Endothelial cell (in vitro differentiated cells): ENCODE measurements at places on chromosomes 12 and 14. TPM values are rescaled to one million over a fixed set of nuclear protein-coding genes. Genes with fewer than 3 reads are reported as not detected.
A peak's percentile ranks its signal among the peaks of the same experiment; 100 is the strongest.

ANKRD9 gene
- 9.4 TPM for total RNA-seq

TAS2R8 gene
- total RNA-seq = 0.44 TPM

DRAM1 gene
- 26.9 TPM for total RNA-seq

ESRRB gene
- 0.08 TPM for total RNA-seq

ABHD12B gene
- 2.7 TPM for total RNA-seq

PHETA1 gene
- 14.8 TPM for total RNA-seq

SLC6A15 gene
- total RNA-seq = 5.3 TPM

DHRS2 gene
- total RNA-seq = not detected

KRT6A gene
- total RNA-seq = not detected

NDUFA12 gene
- total RNA-seq = 96.5 TPM

SLCO1B3 gene
- not detected for total RNA-seq

CYP46A1 gene
- 5.2 TPM for total RNA-seq

DNA sequence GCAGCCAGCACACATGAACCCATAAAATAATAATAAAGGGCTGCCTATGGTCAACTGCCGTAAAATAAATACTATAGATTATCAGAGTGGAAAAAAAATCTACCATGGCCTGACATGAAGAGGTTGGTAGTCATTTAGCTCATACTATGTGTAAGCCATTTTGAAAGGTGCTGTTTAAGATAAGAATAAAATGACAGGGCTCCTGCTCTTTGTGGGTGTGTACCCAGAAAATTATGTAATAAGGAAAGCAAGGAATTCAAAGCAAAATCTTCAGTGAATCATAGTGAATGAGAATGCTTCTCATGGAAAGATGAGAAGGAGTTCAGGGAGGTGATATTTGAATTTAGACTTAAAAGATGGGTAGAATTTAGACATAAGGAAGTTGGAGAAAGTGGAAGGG is 42.9 kb upstream of the PPM1H start:
- DNase-seq = no peak

DNA sequence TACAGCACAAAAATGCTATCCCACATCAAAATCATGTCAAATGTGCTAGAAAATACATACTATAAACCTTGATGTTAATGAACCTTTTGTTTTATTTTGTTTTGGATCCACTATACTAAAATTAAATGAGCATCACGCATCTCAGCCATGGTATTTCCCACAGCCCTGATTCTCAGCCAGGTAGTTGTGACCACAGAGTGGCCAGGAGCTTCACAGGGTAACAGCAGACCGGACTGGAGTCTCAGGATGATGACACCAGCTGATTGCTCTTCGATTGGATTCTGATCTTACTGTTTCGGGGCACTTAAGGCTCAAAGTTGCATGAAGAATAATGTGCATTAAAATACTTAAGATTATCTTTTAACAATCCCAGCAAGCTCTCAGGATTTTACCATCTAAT is 134.8 kb downstream of the FOXN3 start:
- DNase-seq = no peak

DNA sequence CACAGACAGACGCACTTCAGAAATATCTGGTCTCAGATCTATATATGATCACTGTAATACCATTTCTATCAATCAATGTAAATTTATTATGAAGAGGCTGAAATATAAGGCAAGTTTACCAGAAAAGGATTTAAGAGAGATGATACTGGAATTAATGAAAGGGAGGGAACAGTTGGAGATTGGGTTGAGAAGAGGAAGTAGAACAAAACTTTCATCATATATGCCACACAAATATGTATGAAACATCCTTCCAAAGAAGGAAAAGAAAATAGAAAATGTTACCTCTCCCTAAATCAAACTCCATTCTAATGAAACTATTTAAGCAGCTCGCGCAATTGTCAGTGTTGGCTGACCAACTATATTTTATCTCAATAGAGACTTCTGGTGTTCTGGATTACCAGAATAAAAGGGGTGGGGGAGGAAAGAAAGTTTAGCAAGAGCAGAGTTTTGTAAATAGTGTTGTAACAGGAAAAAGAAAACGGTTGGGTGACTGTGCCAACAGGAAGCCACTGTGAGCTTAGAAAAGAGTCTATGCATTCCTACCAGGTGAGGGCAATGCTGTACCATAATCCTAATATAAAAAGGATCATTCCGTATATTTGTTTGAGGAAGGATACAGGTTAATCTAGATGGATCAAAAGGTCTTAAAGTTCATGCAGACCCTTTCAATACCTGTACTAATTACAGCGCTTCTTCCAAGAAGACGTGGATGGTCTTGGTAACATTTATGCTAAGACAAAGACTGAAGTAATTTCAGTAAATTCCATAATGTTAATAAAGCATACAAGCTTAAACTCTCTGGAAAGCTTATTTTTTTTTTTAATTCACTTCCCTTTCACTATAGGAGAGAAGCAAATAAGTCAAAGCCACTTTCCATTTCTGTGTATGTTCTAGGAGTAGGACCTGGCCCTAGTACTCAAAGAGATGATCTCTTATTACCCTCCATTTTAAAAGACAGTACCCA is 14.5 kb upstream of the LLPH start:
- DNase-seq = peak; percentile 42

DNA sequence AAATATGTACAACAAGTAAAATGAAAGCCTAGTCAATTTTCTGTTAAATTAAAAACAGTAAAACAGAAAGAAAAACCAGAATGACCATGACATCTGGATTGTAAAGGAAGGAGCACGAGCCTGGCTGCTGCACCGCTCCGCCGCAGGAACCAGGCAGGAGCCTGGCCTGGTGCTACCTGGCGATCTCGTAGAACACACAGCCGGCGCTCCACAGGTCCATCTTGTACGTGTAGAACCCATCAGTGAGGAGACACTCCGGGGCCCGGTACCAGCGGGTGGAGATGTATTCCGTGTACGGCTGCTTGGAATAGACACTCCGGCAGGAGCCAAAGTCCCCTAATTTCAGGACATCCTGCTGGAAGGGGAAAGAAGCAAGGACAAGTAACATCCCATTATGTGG is 54.3 kb downstream of the MOK start:
- DNase-seq = no peak

GRCh38 chr12:121110211-121110940 is 22.3 kb upstream of the P2RX7 start:
- peak; percentile 63 for DNase-seq

DNA sequence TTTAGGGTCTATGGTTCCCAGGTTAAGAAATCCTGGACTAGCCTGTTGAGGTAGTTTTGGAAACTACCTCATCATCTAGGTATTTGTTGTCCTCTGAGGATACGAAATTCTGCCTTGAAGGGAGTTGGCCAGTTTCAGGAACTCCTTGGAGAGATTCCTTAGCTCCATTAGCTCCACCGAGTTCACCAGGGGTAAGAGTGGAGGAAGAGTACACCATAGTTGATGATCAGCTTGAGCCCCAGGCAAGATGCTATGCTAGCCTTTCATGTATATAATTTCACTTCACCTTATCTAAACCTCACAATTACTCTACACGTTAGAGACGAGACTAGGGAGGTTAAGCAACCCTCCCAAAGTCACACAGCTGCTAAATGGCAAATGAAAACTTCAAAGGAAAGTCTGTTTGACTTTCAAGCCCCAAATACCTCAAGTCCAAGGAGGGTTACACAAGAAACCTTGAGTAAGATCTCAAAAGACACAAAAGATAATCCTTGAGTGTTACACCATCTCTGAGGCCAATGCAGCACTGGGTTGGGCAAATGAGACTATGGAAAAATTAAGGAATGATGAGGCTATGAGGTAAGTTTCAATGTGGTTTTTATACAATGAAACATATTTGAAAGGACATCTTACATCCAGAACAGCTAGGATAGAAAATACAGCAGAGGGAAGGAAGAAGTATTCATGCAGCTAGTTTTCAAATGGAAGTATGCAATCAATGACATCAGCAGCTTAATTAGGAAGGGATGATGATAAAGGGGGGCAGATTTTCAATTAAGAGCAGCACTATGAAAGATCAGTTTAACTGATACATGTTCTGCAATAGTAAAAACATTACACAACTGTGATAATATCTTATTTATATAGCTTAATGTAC is 97.2 kb upstream of the KRAS start:
- DNase-seq = no peak

- DNase-seq = no peak
These were observed at the start of gene FZD10 for GRCh38 chr12:130162267-130162666. FZD10 (plus strand) TSS chr12:130162464; CDS start chr12:130162943, 479 bp downstream.

GRCh38 chr12:124129132-124129531 is 156.1 kb downstream of the ZNF664 start:
- DNase-seq = no peak

- peak; percentile 28 for DNase-seq
These were observed 458 bp downstream of the SSPN start for GRCh38 chr12:26195641-26196420.

DNA sequence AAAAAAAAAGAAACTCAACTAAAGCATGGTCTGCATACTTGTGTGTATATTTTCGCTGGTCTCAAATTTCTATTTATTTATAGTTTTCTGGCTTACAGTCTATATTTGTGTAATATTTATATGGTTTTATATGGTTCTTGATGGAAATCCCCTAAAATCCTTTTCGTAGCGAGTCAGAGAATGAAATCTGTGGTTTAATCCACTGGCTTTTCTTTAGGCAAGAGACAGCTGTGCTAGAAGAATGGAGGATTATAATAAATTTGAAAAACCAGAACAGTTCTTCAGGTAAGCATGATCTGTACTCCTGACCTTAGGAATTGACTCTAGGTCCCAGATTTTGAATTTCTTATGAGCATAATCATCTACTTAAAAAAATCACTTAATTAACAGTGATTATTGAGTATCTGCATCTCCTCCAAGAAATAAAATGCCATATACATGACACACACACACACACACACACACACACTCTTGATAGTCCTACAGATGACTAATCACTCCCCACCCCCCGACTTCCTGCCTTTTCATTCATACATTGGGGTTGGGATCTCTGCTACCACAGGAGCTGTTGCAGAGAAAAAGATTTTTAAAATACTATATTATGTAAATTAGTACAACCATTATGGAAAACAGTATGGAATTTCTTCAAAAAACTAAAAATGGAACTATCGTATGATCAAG is 113.4 kb downstream of the CRADD start:
- no peak for DNase-seq

- no peak for DNase-seq
These were observed 7.0 kb upstream of the ANO6 start for GRCh38 chr12:45208604-45209487.

- peak; percentile 9 for DNase-seq
These were observed 645 bp downstream of the JDP2 start for GRCh38 chr14:75428230-75429104.

DNA sequence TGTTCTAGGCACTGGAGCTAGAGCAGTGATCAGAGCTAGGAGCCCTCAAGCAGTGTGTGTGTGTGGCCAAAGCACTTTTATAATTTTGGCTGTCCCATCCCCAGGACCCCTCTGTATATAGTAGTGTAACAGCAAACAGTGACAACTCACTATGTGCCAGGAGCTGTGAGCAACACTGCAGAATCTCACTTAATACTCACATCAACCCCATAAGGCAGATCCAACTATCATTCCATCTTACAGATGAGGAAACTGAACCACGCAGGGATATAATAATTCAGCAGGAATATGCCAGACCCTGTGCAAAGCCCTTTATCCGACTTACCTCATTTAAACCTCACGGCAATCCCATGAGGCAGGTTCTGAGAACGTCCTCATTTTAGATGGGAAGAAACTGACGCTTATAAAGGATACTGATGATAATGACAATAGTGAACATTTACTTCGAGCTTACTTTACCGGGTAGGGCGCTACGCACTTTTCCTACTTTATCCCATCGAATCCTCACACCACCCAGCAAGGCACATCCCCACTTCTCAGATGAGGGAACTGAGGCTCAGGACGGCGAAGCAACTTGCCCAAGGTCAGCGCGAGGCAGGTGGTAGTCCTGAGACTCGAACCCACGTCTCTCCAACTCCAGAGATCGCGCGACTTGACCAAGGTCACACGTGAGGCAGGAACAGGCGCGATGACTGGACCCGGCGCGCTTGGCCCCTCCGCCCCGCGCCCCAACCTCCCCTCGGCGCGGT is 687 bp downstream of the RAB35 start:
- DNase-seq = peak; percentile 33

DNA sequence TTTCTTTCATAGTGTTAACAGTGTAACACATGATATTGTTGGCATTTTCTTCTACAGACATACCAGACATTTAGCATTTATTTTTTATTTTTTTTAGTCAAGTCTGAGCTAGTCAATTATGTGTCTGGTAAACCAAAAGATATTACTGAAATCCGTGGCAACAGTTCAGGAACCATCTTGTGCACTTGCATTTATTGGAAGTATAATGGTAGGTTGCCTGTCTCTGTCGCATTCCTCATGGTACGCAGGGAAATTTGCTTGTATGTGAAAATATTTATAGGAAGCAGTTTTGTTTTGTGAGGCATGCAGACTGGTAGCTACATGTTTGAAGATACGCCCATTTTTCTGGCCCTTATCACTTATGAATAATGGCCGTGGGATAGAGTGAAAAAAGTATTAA is 186.1 kb upstream of the SLC38A2 start:
- DNase-seq = no peak

DNA sequence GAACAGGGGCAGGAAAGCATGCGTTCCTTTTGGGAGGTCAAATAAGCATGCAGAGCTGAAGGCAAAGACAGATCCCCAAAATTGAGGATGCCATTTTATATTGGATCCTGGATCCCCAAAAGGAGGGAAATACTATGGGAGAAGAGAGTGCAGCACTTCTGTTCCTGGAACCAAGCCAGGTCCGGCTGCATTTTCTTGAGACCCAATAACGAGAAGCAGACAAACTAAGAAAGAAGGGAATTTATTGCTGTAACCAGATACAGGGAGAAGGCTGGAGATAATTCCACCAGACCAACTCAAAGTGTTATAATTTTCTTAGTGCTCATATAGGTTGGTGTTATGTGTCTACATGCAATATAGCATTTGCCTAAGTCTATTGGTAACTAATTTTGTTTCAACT is 60.8 kb downstream of the PDE6H start:
- no peak for DNase-seq

DNA sequence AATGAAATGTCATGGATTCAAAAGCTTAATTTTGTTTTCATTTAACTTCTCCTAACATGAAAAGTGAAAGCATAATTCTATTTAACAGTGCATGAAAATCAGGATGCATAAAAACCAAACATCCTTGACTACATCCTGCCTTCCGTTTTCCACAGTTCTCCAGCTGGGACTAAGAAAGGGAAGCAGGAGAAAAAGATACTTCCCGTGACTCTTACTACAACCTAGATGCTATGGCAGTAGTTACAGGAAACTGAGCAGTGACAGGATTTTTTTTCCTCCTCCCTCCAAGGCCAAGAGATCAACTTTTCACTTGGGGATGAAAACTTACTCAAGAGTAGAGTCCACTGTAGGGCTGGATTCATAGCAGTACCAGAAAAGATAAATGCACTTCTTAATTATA is 2.6 kb downstream of the EXOC5 start:
- DNase-seq = no peak

- DNase-seq = no peak
These were observed 287.6 kb upstream of the E2F7 start for GRCh38 chr12:77352946-77353345.

GRCh38 chr14:88929656-88930436 is 105.4 kb downstream of the TTC8 start:
- no peak for DNase-seq
